ENCODE measurements at places on chromosomes 6 and 20.

- no peak for DNase-seq
Observed at GRCh38 chr6:12504325-12504966, 212.1 kb upstream of the PHACTR1 start.

DNA sequence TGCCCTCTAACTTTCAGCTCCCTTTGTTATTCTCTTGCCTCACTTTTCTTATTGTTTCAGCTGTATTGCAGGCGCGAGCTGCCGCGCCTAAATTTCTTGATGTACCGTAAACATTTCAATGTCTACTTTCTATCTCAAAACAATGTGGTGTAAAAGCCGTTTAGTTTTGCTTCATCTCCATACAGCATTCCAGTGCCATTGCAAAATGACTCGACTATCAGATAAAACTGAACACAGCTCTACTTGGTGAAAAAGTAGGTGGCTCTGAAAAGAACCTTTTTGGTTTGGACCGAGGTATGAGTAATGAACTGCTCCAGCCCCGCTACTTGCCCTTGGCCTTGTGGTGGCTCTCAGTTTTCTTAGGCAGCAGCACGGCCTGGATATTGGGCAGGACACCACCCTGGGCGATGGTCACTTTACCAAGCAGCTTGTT is 74.6 kb downstream of the OR2B2 start:
- DNase-seq: peak; percentile 53

- peak; percentile 58 for DNase-seq
Observed at GRCh38 chr6:136408204-136408603, 118.6 kb upstream of the BCLAF1 start.

- no peak for DNase-seq
Observed at GRCh38 chr6:47663462-47664216, 34.7 kb upstream of the ADGRF4 start.

- DNase-seq: peak; percentile 41
Observed at GRCh38 chr6:76885861-76886301, 577.4 kb downstream of the HTR1B start.

- DNase-seq: no peak
Observed at GRCh38 chr6:151948002-151948743, 140.7 kb downstream of the ESR1 start.

GRCh38 chr6:93123585-93123984 is 295.8 kb downstream of the EPHA7 start:
- DNase-seq: no peak

DNA sequence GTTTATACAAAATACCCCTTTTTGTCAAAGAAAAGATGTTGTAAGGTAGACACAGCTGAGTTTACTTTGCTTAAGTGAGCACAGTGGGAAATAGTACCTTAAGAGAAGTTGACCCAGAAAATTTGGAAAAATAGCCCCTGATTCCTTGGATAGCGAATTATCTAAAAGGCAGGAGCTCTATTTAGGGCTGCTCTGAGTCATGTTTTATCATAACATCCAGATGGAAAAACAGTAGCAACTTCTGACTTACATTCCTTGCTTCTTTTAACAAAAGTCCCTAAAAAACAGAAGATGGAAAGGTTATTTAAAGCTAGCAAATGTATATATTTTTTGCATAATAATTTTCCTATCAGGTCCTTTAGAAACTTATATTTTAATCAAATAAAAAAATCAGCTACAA is 59.0 kb downstream of the THEMIS start:
- DNase-seq: peak; percentile 41

DNA sequence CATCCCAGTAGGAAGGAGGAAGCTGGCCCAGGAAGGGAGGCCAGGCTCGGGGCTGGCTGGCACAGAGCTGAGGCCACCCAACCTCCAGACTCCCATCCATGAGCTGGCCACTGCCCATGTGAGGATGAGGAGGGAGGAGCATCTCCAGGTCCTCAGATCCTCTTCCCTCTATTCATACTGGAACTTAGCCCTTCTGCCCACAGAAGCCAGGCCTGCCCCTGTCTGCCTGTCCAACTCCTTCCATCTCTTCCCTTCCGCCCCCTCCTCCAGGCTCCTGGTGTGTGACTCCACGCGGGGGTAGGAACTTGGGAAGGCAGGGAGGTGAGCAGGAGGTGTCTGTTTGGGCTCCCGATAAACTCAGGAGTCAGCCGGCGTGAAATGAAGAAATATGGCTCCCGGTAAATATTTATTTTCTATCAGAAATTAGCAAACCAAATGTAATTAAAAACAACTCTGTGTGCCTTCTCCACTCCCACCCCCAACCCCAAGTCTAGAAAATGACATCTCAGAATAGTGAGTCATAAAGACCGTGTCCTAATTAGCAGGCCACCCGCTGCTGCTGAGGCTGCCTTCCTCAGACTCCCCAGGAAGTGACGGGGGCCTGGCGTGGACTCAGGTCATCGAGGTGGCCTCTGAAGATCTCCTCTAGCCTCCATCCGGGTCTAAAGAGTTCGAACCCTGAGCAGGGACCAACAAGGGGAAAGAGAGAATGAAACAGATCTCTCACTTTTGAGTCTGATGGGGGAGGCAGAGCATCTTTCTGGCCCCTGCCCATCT is 81.9 kb downstream of the MDGA1 start:
- DNase-seq: no peak

DNA sequence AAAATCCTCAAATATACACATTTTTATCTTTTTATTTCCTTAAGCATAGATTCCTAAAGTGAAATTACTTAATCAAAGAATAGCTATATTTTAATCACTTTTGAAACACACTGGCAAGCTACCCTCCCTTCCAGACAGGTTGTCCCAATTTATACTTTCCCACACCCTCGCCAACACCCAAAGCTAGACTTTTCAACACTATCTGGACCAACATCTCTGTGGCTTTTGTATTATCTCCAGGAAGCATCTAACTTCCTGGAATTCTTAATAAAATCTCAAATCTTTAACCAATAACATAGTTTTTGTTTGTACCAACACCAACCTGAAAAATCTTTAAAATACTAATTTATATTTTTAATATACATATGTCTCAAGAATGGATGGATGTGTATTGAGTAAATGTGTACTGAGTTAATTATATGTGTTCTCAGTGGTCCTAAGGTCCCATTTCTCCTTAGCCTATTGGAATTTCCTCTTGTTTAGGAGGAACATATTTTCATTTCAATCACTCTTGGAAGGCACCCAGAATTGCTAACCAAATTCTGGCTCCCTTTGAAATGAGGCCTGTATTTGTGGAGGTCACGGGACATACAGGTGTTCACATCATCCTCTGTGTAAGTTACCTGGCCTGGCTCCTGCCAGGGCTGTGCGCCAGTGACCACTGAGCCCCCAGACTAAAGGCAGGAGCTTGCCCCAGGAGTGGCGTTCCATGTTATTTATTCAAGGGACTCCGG is 17.4 kb upstream of the GFOD1 start:
- no peak for DNase-seq

DNA sequence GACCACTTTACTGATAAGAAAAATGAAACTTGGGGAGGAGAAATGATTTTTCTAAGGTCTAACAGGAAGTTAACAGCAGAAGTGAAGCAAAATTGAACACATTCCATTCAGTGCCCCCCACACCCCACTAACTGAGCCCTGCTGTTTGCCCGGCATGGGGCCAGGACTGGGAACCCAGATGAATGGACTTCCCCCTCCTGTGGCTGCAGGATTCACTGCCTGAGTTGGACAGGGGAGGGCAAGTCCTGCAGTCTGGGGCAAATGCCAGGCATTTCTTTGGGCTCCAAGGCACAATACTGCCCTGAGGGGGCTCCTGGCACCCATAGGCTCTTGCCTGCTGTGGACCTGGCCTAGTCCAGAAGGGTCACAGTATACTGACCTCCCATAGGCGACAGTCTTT is 28.3 kb downstream of the FYN start:
- no peak for DNase-seq

GRCh38 chr6:37783856-37784584 is 35.5 kb upstream of the ZFAND3 start:
- peak; percentile 51 for DNase-seq

DNA sequence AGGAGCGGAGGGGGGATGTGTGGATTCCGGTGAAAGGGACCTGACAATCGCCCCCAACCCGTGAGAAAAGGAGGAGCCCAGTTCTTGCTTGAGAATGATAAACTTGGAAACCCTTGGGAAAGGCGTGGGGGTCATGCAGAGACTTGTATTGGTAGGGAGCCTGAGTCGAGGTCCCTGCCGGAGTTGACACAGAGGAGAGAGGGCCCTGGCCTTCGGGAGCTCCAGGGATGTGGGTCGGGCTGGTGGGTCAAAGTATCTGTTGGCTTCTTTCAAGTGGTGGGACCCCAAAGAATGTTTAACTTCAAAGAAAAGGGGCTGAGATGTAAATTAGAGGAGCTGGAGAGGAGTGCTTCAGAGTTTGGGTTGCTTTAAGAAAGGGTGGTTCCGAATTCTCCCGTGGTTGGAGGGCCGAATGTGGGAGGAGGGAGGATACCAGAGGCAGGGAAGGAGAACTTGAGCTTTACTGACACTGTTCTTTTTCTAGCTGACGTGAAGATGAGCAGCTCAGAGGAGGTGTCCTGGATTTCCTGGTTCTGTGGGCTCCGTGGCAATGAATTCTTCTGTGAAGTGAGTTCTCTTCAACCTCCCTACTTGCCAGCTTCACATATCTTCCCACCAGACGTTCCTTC is 571 bp downstream of the CSNK2B start:
- DNase-seq: no peak

- no peak for DNase-seq
Observed at GRCh38 chr20:11672959-11673358, 244.7 kb upstream of the BTBD3 start.

- DNase-seq: no peak
Observed at GRCh38 chr6:51600514-51600913, 486.9 kb downstream of the PKHD1 start.

GRCh38 chr6:92582211-92582610 is 837.1 kb downstream of the EPHA7 start:
- peak; percentile 11 for DNase-seq

GRCh38 chr6:5854899-5855298 is 151.8 kb downstream of the NRN1 start:
- DNase-seq: no peak

DNA sequence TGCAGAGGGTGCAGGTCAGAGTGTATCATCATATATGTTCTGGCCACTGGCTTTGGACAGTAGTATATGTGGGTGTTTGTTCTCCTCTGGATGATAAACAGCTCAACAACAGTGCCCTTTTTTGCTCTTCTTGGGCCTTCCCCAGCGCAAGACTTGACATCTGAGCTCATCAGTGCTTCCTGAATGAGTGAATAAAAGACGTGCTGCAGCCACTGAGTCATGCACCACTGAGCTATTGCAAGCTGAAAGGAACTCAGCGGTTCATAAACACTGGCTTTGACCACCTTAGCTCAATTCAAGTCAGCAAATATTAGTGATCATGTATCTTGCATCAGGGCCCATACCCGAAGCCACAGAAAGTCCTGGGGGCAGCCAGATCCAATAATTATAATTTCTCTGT is 105.3 kb upstream of the KCNG1 start:
- DNase-seq: peak; percentile 75

- no peak for DNase-seq
Observed at GRCh38 chr20:47557791-47558190, 56.1 kb downstream of the NCOA3 start.

DNA sequence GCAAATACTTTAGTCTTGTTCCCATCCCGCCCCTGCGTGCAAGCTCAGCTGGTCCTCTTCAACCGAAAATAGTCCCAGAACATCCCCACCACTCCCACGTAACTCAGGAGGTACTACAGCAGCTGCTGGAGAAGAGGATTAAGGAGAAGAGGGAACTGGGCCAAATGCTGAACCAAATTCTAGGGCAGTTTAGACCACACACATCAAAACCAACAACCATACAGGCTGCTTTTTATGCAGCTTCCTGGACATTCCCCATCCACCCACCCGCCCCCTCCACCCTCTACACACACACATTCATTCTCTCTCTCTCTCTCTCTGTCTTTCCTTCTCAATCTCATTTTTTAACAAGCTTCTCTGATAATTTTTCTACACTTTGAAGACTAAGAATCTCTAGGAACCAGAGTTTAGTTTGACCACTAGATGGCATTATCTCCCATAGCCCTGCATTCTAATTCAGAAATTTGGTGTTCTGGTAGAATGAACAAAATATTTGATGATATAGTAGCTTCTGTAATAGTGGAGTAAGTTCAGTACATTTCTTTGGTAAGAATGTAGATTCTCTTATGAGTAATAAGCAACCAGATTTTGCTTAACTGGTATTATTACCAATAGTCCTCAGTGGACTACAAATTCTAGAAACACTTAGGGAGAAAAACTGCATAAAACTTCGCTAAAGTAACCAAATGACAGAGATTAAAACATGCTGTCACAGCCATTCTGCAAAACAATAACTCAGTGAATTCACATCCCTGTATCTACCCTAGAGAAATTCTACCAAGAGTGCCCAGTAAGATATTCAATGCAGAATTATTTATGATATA is 52.1 kb upstream of the BEND6 start:
- peak; percentile 82 for DNase-seq

GRCh38 chr6:163923658-163924411 is 509.3 kb downstream of the QKI start:
- DNase-seq: no peak

- peak; percentile 89 for DNase-seq
Observed at GRCh38 chr20:44582311-44583025, at the start of gene PKIG. Gene PKIG (plus strand): TSS chr20:44582579. CDS start chr20:44614557, 31,978 bp downstream.

GRCh38 chr6:144443157-144443556 is 158.0 kb downstream of the UTRN start:
- DNase-seq: no peak

GRCh38 chr20:58609026-58609425 is 42.1 kb upstream of the STX16 start:
- DNase-seq: no peak

GRCh38 chr6:110446405-110446804 is 30.0 kb downstream of the SLC22A16 start:
- DNase-seq: no peak

- no peak for DNase-seq
Observed at GRCh38 chr6:34793877-34794276, 2.0 kb downstream of the BLTP3A start.

DNA sequence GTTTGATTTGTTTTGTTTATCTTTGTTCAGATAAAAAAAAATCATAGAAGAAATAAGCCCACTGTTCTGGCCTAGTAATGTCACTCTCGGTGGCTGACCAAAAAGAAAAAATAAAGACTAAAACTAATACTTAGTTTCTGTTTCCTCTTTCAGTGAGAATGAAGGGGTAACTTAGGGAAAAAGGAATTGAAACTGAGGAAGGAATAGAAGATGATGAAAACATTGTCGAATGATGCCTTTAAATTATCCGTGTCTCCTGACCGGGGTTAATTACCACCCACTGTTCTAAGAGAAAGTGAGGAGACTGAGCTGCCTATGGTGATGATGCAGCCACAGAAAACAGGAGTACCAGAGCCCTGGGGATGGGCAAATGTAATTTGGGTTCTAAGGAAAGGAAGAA is 73.1 kb downstream of the PTCHD4 start:
- DNase-seq: no peak

DNA sequence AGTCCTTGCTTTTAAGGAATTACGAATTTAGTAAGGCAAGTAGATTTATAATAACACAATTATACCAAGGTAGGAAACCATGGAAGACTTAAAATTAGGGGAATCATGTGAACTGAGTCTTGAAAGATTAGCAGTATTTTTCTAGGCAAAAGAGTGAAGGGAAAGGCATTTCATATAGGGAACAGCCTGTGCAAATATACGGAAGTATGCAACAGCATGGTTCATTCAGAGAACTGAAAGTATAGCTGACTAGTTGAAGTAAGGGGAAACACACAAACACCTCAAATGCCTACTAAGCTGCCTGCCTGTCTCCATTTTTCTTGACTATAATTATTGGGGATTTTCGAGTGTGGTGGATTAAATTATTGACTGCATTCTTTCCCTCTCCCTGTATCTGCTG is 39.0 kb upstream of the ECHDC1 start:
- no peak for DNase-seq
